ENCODE measurements at places on chromosomes 5 and 9.
A peak's percentile ranks its signal among the peaks of the same experiment; 100 is the strongest.

DNA sequence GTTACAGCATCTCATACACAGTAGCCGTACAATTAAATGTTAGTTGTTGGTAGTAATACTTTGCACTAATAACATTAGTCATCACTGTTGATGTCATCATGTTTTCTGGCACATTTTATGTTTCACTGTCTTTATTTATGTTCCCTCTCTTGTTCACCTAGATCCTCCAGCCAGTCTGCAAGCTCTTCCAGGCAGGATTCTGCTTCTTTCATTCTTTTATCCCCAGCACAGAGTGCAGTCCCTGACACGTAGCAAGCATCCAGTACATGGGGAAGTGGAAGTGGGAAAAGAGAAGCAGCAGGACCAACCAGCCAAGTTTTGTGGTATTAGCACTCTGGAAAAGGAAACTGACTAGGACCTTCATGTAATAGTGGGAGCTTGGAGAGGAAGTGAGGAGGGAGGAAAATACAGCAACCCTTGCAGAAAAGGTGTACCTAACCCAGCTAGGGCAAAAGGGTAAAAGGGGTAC is 89.7 kb upstream of the SLC44A1 start:
- no peak for DNase-seq

- DNase-seq: no peak
These were observed 88.8 kb upstream of the EQTN start for GRCh38 chr9:27385606-27386322.

- peak; percentile 28 for DNase-seq
These were observed 40.4 kb upstream of the GADD45G start for GRCh38 chr9:89564346-89564878.

DNA sequence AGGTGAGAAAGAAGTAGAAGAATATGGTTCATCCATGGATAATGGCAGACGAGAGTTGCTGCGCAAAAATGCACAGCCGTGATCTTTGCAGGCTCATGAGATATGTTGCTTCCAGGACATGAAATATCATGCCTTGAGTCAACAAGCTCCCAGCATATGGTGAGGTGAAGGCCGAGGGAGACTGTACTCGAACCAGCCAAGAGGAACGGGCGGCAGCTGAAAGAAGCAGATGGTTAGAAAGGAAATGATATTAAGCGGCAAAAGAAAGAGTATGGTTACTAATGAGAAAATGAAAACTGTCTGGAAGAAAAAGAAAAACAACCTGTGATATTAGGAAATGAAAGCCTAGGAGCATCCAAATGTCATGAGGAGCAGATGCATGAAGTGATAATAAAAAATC is 344.7 kb upstream of the DAP start:
- DNase-seq: no peak

GRCh38 chr5:65478336-65478735 is 3.4 kb downstream of the ADAMTS6 start:
- DNase-seq: no peak

DNA sequence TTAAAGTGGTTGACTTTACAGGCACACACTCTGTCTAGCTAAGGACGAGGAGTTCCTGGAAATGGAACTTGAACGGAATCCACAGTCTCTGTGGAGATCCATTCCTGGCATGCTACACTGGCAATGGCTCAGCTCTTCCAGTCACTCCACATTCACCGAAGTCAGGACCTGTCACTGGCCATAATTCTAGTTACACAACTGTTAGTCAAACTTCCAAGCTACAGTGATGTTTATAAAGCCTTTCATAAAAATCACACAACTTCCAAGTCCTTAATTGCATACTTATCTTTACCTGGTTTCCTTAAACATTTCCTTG is 15.7 kb downstream of the CDC14B start:
- peak; percentile 56 for DNase-seq
